ENCODE measurements at places on chromosomes 2 and 18. TPM values are rescaled to one million over a fixed set of nuclear protein-coding genes. Genes with fewer than 3 reads are reported as not detected.

- no peak for DNase-seq
- no peaks in the 10 kb centered on the region for H3K4me1 ChIP-seq
- no peaks in the 10 kb centered on the region for H3K36me3 ChIP-seq
- no peak overlapping the region for H3K4me3 ChIP-seq
- H3K27ac ChIP-seq: no peak overlapping the region
- no peaks in the 10 kb centered on the region for H3K27me3 ChIP-seq
Measured at GRCh38 chr2:37306024-37306423, 18.6 kb downstream of the PRKD3 start.

GRCh38 chr18:13453714-13454113 lies 235.2 kb downstream of the LDLRAD4 start:
- no peak overlapping the region for H3K27ac ChIP-seq
- H3K4me3 ChIP-seq: no peak overlapping the region
- H3K4me1 ChIP-seq: peaks cover 42% of the 10 kb centered on the region
- H3K36me3 ChIP-seq: no peaks in the 10 kb centered on the region
- no peak for DNase-seq
- H3K27me3 ChIP-seq: no peaks in the 10 kb centered on the region

Gene LIPG
- 555 TPM for total RNA-seq

Gene TTN
- 6.3 TPM for total RNA-seq

Gene STPG4
- 0.22 TPM for total RNA-seq

Gene RAMP1
- total RNA-seq: 0.78 TPM

DNA sequence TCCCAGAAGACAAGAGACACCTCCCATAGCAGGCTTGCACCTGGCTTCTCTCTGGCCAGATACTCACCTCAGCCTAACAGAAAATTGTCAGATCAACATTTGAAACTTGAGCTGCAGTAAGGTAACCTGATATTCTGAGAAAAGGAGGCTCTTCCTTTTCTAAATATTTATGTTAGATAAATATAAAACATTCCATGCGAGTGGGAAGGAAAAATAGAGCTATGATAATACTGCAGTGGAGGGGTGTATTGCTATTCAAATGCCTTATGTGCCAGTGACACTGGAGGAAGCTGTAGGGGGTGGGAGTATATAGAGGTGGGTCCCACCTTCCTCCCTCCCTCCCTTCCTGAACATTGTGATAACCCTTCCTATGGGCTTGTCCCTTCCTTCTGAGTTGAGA lies 515.5 kb upstream of the CHAC2 start:
- no peak for DNase-seq
- H3K4me3 ChIP-seq: no peak overlapping the region
- H3K36me3 ChIP-seq: no peaks in the 10 kb centered on the region
- no peak overlapping the region for H3K27ac ChIP-seq
- no peaks in the 10 kb centered on the region for H3K4me1 ChIP-seq

Gene LRRTM4
- not detected for total RNA-seq

GRCh38 chr2:68236103-68236734 lies 16.1 kb downstream of the PPP3R1 start:
- DNase-seq: no peak
- H3K27me3 ChIP-seq: no peaks in the 10 kb centered on the region
- H3K27ac ChIP-seq: no peak overlapping the region
- peaks cover 21% of the 10 kb centered on the region for H3K4me1 ChIP-seq
- H3K4me3 ChIP-seq: no peak overlapping the region
- H3K36me3 ChIP-seq: no peaks in the 10 kb centered on the region

- no peaks in the 10 kb centered on the region for H3K36me3 ChIP-seq
- H3K4me3 ChIP-seq: no peak overlapping the region
- H3K4me1 ChIP-seq: no peaks in the 10 kb centered on the region
- no peak overlapping the region for H3K27ac ChIP-seq
- H3K27me3 ChIP-seq: no peaks in the 10 kb centered on the region
Measured at GRCh38 chr2:50645346-50645745, 386.6 kb downstream of the NRXN1 start.

Gene PDE11A
- total RNA-seq: 3.8 TPM

DNA sequence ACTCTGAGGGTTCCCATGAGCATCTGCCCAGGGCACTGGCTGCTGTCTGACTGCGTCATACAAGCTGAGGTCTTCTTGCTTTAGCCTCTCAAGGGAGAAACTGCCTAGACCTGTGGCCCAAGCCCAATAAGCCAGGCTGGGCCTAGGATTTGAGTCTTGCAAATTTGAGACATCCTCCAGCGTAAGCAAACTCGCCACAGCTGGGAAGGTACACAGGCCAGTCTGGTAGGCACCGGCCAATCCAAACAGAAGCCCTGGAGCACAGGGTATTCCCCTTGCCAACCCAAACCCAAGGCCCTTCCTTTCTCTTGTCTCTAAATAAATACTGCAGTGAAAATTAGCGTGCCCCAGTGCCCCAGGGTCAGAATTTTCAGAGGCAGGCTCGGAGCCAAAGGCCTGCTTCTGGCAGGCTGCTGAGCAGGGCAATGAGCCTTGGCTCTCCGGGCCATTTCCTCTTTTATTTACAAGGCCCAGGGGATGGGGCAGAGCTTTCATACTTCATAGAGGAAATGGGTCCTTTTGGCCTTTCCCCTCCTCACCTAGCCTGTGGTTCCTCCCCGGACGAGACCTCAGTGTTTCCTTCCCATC lies 33.3 kb downstream of the POLR1A start:
- peak; percentile 95 for DNase-seq
- H3K4me3 ChIP-seq: no peak overlapping the region
- H3K4me1 ChIP-seq: peaks cover 36% of the 10 kb centered on the region
